NCI-H526 (cell line): ENCODE measurements at places on chromosomes 6 and 20.

DNA sequence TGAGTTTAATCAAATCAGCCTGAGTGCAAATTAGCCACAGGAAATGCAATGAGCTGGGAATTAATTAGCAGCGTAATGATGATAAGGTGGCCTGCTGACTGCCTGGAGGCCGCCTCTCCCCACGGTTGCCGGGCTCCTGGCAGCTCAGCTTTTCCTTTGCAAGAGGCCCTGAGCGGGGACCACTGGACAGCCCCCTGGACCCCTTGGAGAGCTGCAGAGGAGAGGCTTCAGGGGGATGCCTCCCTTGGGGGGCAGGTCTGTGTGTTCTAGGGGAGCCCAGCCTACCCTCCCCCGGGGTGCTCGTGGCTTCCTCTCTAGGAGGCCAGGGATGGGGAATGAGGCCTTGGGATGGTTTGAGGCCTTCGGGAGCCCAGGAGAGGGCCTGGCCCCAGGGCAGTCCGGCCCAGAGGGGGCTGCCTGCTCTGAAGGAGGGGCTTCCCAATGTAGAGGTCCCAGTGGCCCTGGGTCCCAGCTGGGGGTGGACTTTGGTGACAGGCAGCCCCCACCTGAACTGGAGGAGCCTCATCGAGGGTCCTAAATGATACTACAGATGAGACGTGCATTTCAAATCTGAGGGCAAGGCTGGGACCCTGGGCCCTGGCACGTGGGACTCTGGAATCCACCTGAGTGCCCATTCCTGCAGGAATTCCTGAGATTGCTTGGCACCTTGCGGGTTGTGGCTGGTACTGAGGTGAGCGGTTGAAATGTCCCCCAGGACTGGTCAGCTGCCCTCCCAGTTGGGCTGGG lies 66.4 kb upstream of the BHLHE23 start:
- DNase-seq = peak; percentile 48

DNA sequence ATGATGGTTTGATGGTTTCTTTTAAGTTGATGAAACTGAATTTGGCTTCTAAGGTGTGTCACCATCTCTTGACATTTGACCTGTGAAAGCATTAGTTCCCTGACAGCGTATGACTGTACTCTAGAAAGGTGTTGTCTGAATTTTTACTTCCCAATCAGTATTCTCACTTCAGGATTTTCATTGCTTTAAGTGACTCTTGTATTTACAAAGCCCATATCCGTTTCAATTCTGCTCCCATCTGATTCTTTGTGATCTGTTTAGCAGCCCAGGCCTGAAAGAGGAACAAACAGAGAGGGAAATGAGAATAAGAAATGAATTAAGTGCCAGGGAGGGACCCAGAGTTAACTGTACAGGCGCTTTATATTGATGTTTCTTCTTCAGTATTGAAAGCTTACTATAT lies 73.7 kb downstream of the FARS2 start:
- no peak for DNase-seq

GRCh38 chr6:25064006-25064405 lies 128.2 kb upstream of the RIPOR2 start:
- DNase-seq = no peak

- DNase-seq = no peak
These were observed 141.7 kb downstream of the MTFR2 start for GRCh38 chr6:136108361-136108945.

DNA sequence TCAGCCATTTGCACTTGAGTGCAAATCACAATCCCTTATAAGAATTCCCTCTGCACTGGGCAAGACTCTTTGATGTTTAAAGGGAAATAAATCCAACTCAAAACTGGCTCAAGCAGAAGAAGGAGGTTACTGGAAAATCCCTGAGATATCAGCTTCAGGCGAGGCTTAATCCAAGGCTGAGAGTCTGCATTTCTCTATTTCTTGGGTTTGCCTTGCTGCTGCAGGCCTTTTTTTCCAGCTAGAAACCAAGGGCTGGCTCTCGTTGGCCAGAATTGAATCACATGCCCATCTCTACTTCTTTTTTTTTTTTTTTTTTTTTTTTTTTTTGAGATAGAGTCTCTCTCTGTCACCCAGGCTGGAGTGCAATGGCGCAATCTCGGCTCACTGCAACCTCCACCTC lies 11.7 kb downstream of the HCK start:
- DNase-seq = no peak

DNA sequence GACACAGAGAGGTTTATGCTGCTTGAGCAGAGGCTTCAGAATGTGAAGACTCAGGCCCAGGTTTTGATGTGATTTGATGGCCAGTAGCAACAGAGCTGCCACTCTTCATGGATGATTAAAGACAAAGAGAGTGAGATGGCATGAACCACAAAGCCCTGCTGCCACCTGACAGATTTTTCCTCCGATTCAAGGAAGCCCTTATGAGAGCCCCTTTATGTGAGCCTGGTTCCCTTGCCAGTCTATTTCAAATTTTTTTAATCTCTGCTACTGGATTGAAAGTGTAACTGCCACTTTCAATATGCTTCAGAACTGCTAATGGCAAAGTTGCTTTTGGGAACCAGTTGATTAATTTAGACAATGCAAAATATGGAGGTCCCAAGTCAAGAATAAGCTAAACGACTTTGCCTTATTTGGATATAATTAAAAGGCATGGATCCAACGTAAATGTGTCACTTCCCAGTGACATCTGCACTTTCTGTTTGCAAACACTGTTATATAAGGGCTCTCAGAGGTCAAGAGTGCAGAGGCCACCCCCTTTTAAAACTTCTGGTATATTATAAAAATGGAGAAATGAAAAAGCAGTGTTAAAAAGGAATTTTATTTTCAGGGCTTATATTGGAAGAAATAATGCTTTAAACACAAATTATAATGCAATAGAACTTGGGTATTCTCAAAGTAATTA lies 238.9 kb upstream of the FLRT3 start:
- DNase-seq = no peak

GRCh38 chr6:37488476-37488875 lies 11.2 kb downstream of the CCDC167 start:
- no peak for DNase-seq

- no peak for DNase-seq
These were observed 99.6 kb downstream of the MAP3K4 start for GRCh38 chr6:161091151-161091550.

- no peak for DNase-seq
These were observed 228.8 kb downstream of the DHX35 start for GRCh38 chr20:39190666-39191570.

DNA sequence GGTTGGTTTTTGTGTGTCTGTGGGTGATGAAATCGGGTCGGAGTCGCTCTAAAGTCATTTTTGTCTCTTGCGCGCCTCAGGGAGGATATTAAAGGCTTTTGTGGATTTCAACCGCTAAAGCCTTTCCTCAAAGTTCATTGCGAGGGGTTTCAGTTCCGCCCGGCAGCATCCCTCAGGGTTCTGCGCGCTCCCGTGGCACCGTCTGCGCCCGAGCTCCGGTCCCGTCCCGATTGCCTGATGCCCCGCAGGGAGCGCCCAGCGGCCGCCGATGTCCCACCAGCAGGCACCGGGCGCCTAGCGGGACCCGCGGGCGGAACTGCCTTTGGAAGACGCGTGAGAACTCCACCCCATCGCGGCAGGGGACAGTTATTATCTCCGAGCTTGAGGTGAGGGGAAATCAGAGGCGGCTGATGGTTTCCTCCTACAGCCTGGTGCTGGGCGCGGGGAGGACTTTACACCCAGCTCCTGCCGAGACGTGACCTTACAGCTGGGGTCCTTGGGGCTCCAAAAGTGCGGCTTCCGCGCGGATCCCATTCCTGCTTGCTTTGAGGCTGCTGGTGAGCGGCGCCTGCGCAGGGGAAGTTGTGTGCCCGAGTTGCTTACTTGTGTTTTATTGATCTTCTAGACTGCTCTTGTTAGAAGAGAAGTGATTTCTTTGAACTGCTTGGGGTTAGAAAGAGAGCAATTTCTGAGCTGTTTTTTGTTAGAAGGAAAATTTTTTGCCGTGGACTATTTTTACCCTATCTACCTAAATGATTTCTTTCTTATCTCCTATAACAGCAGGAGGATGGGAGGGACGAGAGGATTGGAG lies 27.1 kb downstream of the ULBP1 start:
- DNase-seq = peak; percentile 37

DNA sequence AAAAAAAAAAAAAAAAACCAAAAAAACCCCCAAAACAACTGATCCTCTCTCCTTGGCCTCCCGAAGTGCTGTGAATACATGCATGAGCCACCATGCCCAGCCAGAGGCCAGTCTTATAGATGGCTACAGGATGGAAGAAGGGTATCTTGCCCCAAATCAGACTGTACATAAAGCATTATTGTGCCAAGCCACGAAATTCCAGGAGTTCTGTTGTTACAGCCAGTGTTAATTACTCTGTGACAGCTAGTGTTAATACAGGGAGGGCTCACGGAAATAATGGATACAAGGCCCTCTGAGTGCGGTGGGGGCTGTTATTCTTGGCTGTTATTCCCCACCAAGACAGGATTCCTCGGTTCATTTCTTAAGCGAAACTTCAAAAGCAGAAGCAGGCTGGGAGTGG lies 1.4 kb upstream of the CLPSL2 start:
- no peak for DNase-seq

- no peak for DNase-seq
These were observed 90.8 kb downstream of the THBS2 start for GRCh38 chr6:169162752-169163407.

- DNase-seq = no peak
These were observed 30.1 kb downstream of the PCMT1 start for GRCh38 chr6:149779644-149779963.

DNA sequence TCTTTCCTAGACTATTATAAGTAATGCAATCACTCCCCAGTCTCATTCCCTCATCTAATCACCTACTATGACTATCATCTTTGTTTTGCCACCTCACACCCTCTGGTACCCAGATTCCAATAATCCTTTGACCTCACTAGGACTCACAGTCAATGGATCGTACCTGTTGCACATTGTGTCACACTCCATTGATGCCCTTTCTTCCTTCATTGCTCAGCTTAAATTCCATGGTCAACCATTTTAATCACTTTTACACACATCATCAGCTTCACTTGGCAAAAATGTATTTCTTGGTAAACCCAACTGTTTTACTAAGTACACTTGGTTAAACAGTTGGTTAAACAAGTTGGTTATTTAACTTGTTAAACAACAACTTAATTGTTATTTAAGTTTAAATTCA lies 44.0 kb downstream of the CEP162 start:
- DNase-seq = no peak
